ENCODE measurements at places on chromosomes 3 and 15. TPM values are rescaled to one million over a fixed set of nuclear protein-coding genes. Genes with fewer than 3 reads are reported as not detected.

DNA sequence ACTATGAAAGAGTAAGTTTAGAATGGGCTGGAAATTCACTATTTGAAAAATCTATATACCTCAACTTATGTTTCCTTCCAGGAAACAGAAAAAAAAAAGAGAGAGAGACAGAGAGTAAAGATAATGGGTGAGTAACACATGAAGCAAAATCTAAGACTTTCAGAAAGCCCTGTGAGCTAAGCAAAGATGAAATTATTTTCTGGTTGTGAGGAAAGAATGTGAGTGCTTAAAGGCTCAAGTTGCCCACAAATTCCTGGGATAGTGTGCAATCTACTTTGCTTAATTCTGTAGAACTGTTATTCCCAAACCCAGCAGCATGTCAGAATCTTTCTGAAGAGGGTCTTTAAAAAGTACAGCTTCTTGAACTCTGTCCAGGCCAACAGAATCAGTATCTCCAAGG is 337.7 kb upstream of the AGTR1 start:
- no peaks in the 10 kb centered on the region for H3K4me1 ChIP-seq
- H3K27ac ChIP-seq: no peak overlapping the region
- H3K36me3 ChIP-seq: no peaks in the 10 kb centered on the region
- no peak for DNase-seq
- H3K27me3 ChIP-seq: peaks cover 4% of the 10 kb centered on the region
- H3K4me3 ChIP-seq: no peak overlapping the region

DNA sequence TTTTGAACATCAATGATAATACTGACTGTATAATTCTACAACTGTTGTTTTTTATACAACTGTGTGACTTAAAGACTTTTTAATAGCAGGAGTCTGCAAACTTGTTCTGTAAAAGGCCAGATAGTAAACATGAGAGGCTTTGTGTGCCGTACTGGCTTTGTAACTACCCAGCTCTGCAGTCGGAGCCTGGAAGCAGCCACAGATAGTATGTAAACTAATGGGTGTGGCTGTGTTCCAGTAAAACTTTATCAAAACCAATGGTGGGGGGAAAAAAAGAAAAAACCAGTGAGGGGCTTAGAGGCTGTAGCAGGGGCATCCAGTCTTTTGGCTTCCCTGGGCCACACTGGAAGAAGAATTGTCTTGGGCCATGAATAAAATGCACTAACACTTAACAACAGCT is 11.9 kb downstream of the ASB7 start:
- no peak overlapping the region for H3K27ac ChIP-seq
- H3K36me3 ChIP-seq: peaks cover 21% of the 10 kb centered on the region
- H3K4me1 ChIP-seq: peaks cover 2% of the 10 kb centered on the region

DNA sequence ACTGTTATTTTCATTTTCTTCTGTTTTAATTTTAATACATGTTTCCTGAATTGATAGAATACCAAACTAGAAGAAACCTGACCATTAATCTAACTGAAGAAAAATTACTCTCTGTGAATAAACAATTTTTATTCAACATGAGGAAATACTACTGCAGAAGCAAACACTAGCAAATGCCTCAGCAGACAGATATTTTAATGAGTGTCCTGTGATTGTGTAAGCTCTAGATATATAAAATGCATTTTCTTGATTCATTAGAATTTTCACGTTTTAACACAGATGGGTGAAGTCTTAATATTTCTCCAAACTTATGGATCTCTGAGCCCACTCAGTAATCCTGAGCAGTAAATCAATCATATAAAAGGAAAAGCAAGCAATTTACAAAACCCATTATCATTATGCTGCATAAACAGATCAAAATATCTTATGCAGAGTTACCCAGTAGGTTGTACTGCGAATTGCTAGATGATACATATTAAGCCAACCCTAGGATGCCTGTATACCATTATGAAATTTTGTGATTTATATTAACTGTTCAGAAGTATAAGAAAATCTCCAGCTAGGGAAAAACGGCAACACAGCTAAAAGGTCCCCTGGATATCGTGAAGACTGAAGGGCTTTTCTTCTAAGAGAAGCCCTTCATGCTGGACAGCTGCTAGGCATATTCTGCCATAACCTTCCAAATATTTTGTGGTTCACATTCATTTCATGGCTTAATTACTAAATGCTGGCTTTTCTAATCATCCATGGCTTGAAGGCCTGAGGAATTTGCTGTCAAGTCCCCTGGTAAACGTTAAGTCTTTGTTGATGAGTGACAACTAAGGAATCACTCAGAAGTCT is 157.7 kb upstream of the TGFBR2 start:
- no peak overlapping the region for H3K4me3 ChIP-seq
- H3K4me1 ChIP-seq: no peaks in the 10 kb centered on the region
- no peaks in the 10 kb centered on the region for H3K27me3 ChIP-seq
- DNase-seq: no peak
- H3K36me3 ChIP-seq: no peaks in the 10 kb centered on the region

GRCh38 chr15:88512601-88513000 is 33.9 kb downstream of the DET1 start:
- H3K36me3 ChIP-seq: peaks cover 3% of the 10 kb centered on the region
- H3K4me1 ChIP-seq: no peaks in the 10 kb centered on the region
- no peaks in the 10 kb centered on the region for H3K27me3 ChIP-seq
- no peak for DNase-seq
- H3K27ac ChIP-seq: no peak overlapping the region

DNA sequence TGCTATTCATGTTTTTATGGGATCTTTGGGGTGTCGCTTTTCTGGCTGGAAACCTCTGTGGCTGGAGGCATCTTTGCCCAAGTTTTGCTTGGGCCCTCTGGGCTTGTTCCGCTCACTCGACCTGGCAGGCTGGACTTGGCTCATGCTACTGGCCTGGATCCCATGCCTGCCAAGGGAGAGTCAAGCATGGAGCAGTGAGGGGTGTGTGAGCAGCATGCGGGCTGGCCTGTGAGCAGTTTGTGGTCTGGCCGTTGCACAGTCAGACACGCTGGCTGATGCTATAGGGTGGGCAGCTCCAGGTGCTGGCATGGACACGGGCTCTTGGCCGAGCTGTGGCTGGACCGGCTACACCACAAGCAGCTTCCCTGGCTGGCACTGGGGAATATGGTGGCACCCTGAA is 491.1 kb downstream of the AGBL1 start:
- H3K4me1 ChIP-seq: no peaks in the 10 kb centered on the region
- H3K27ac ChIP-seq: no peak overlapping the region
- H3K27me3 ChIP-seq: no peaks in the 10 kb centered on the region
- H3K36me3 ChIP-seq: no peaks in the 10 kb centered on the region
- no peak for DNase-seq

GRCh38 chr3:129599607-129600006 is 6.9 kb downstream of the PLXND1 start:
- peaks cover 49% of the 10 kb centered on the region for H3K4me1 ChIP-seq
- no peaks in the 10 kb centered on the region for H3K27me3 ChIP-seq
- no peak overlapping the region for H3K4me3 ChIP-seq
- no peaks in the 10 kb centered on the region for H3K36me3 ChIP-seq

DNA sequence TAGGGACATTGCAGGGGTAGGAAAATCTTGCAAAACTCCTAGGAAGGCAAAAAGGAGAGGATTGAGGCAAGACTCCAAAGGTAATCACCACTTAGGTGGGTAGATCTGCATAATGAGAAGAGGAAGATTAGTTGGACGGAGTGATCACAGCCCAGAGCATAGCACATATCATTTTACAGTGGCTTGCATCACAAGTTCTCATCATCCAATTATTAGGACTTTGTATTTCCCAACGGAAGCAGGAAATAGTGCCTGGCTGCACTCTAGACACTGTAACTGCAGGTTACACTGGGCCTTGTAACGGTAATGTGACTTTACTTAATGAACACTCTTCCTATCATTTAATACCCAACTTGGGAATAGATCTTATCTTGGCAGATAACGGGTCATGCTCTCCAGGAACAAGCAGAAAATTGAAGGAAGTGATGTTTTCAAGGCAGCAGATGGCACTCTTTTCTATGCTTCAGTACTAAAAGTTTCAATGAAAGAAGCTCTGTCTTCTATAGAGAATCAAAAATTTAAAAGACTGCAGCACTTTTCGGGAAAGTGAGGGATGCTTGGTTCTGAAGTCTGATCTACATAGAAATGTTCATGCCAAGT is 101.9 kb upstream of the KCNMB2 start:
- no peaks in the 10 kb centered on the region for H3K4me1 ChIP-seq
- no peak for DNase-seq
- no peak overlapping the region for H3K27ac ChIP-seq
- H3K36me3 ChIP-seq: no peaks in the 10 kb centered on the region

DNA sequence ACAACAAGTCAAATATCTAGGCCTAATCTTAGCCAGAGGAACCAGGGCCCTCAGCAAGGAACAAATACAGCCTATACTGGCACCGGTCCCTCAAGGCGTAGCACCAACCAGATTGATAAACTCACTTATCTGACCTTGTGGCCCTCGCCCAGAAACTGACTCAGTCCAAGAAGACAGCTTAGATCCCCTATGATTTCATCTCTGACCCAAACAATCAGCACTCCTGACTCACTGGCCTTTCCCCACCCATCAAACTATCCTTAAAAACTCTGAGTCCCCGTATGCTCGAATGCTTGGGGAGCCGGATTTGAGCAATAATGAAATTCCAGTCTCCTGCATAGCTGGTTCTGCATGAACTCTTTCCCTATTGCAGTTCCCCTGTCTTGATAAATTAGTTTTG is 1.6 kb upstream of the SORD start:
- peaks cover 6% of the 10 kb centered on the region for H3K4me1 ChIP-seq
- no peaks in the 10 kb centered on the region for H3K27me3 ChIP-seq
- H3K4me3 ChIP-seq: no peak overlapping the region

- no peak for DNase-seq
- H3K27me3 ChIP-seq: no peaks in the 10 kb centered on the region
- no peak overlapping the region for H3K27ac ChIP-seq
- H3K4me1 ChIP-seq: no peaks in the 10 kb centered on the region
Measured at GRCh38 chr15:29126821-29127461, 142.7 kb downstream of the NSMCE3 start.

DNA sequence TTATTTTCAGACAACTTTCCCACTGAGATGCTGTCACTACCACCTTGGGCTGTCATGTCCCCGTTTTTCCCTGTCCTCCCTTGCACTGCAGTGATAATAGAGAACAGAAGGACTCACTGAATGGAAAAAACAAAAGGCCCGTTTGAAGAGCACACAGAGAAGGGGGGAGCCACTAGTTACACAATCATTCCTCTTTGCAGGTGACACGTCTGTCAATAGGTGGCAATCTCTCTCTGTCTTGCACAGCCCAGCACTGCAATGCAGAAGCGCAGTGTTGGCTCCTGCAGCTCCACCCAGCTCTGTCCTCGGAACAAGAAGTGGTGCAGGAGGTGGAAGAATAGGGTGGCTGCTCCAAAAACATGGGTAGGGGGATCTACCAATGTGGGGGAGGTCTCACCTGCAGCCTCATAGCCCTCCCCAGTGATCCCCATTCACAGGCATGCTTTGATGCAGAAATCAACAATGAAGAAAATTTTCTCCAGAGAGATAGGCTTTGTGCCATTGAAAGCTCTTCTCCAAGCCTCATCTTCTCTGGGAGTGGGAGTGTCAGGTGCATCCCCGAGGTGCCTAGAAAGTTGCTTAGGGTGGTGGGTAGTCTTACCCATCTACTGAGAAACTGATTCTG is 31.8 kb downstream of the FSTL1 start:
- no peaks in the 10 kb centered on the region for H3K36me3 ChIP-seq
- no peaks in the 10 kb centered on the region for H3K27me3 ChIP-seq
- no peak overlapping the region for H3K27ac ChIP-seq
- peaks cover 21% of the 10 kb centered on the region for H3K4me1 ChIP-seq

GRCh38 chr3:188174317-188175044 is 20.5 kb downstream of the LPP start:
- no peak for DNase-seq
- no peak overlapping the region for H3K27ac ChIP-seq
- no peaks in the 10 kb centered on the region for H3K36me3 ChIP-seq
- H3K4me1 ChIP-seq: peaks cover 15% of the 10 kb centered on the region

- H3K27ac ChIP-seq: no peak overlapping the region
- no peaks in the 10 kb centered on the region for H3K27me3 ChIP-seq
- H3K4me3 ChIP-seq: no peak overlapping the region
- H3K36me3 ChIP-seq: no peaks in the 10 kb centered on the region
- no peaks in the 10 kb centered on the region for H3K4me1 ChIP-seq
- no peak for DNase-seq
Measured at GRCh38 chr3:6962801-6963200, 101.9 kb downstream of the GRM7 start.

DNA sequence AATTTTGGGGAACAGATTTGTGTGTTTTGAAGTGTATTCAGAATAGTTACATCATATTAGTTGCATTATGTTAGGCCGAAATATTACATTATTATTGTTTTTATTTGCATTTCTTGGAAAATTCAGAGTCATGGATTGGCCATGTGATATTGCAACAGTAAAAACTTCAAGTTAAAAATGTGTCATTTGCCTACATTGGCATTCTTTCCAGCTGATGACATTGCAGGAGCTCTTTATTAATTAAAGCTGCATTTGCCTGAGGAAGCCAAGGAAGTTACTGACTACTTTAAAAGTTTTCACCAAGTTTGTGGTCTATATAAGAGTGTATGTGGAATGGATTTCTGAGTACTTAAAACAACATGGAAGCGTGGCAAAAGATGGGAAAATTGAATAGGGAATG is 726.4 kb upstream of the SGO1 start:
- no peaks in the 10 kb centered on the region for H3K36me3 ChIP-seq
- no peaks in the 10 kb centered on the region for H3K27me3 ChIP-seq
- no peaks in the 10 kb centered on the region for H3K4me1 ChIP-seq
- no peak overlapping the region for H3K27ac ChIP-seq
- no peak for DNase-seq

DNA sequence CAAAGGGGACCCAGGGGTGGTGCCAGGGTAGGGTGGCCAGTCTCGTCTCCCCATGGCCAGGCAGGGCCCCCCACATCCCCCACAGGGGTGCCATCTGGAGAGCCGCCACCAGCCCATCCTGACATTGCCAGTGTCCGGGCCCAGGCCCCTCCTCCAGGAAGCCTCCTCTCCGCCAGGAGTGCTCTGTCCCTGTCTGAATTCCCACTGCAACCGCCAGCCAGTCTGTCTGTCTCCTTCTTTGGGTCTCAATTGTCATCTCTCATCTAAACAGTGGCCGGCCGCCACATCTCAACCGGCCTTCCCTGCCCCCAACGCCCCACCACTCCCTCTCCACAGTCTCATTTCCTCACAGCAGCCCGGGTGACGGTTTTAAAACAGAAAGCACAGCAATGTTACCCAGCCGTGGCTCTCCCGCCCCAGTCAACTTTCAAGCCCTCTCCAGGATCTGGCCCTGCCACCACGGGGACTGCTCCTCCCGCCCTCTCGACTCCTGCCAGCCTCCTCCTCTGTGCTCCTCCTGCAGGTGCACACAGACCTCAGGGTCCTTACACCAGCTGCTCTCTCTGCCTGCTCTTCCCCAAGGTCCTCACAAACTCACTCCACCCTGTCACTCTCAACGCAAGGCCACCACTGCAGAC is 57.0 kb downstream of the IQSEC1 start:
- peak overlapping the region; percentile 76 for H3K27ac ChIP-seq
- H3K36me3 ChIP-seq: no peaks in the 10 kb centered on the region
- no peak for DNase-seq
- H3K4me3 ChIP-seq: no peak overlapping the region
- no peaks in the 10 kb centered on the region for H3K27me3 ChIP-seq

Gene TGM5
- total RNA-seq: not detected

Gene FAM219B
- 15.6 TPM for total RNA-seq

Gene SCG3
- 0.05 TPM for total RNA-seq

Gene RMDN3
- total RNA-seq: 27.5 TPM

Gene CYP1A2
- total RNA-seq: not detected

Gene GALK2
- 57.0 TPM for total RNA-seq

Measured in liver (tissue), 10 donors.